ENCODE measurements at places on chromosomes 4 and X. TPM values are rescaled to one million over a fixed set of nuclear protein-coding genes. Genes with fewer than 3 reads are reported as not detected.
A peak's percentile ranks its signal among the peaks of the same experiment; 100 is the strongest.

DNA sequence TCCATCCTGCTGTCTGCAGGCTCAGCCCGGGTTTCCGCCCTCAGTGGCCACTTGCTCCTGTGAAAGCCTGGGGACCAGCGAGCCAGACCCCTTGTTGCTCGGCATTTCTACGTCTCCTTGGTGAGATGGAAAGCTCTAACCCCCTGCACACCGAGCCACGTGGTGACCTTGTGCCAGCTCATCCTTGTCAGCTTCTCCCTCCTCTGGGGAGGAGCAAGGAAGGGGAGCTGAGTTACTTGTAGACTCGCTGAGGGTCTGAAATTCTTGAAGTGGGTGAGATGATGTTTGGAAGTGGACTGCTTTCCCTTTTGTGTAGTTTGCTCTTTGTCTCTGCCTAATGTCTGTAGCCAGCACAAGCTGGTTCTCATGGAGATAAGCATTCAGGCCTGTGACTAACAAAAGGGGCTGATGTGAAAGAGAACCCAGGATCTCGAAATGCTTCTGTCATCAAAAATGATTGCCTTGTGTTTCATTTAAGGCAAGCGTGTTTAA is 29.3 kb downstream of the RGS12 start:
- no peak for DNase-seq
- H3K36me3 ChIP-seq = peaks cover 25% of the 10 kb centered on the region

- no peaks in the 10 kb centered on the region for H3K4me1 ChIP-seq
- DNase-seq = no peak
- peaks cover 6% of the 10 kb centered on the region for H3K27me3 ChIP-seq
- no peaks in the 10 kb centered on the region for H3K36me3 ChIP-seq
- no peak overlapping the region for H3K4me3 ChIP-seq
These were observed 63.3 kb downstream of the MOSPD2 start for GRCh38 chrX:14936561-14936960.

DNA sequence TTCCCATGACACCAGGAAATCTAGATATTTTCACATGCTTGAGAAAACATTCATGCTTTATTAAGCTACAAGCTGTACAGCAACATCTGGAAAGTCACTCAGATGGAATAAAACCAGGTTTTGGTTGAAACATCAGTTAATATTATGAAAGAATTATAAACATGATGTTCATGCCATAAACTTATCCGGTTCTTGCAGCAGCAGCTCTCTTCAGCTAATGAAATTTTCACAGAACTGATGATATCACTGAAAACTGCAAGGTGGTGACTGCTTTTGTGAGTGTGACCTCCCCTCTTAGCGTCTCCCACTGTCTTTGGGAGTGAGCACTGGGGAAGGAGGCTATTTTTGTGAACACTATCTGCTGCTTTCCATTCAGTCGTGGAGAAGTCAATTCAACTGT is 56.9 kb downstream of the ARHGAP10 start:
- DNase-seq = peak; percentile 96
- no peaks in the 10 kb centered on the region for H3K27me3 ChIP-seq

GRCh38 chr4:119207051-119207450 is 5.5 kb upstream of the USP53 start:
- no peaks in the 10 kb centered on the region for H3K27me3 ChIP-seq
- H3K27ac ChIP-seq = no peak overlapping the region
- no peak for DNase-seq
- H3K4me3 ChIP-seq = no peak overlapping the region
- no peaks in the 10 kb centered on the region for H3K36me3 ChIP-seq

DNA sequence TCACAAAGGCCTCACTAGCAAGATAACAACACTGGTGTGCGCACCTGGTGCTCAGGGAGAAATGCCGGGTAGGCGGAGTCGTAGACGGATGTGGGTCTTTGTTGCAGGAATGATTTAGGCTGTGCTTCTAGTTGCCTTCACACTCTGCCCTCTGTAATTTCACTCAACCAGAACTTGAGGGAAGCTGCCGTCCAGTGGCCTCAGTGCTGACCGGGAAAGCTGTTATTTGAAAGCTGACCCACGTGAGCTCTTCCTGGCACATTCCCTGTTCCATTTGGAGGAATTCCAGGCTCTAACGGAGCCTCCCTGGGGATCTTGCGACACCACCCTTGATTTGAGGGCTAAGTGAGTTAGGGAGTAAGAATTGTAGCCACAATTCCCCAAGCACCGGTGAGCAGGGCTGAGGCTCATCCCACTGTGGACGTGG is 15.9 kb downstream of the SH3TC1 start:
- peaks cover 12% of the 10 kb centered on the region for H3K4me1 ChIP-seq
- peaks cover 21% of the 10 kb centered on the region for H3K27me3 ChIP-seq
- H3K27ac ChIP-seq = no peak overlapping the region
- no peaks in the 10 kb centered on the region for H3K36me3 ChIP-seq
- DNase-seq = no peak
- H3K4me3 ChIP-seq = no peak overlapping the region

GRCh38 chr4:153468587-153468986 is 2.4 kb downstream of the TMEM131L start:
- H3K27me3 ChIP-seq = no peaks in the 10 kb centered on the region
- H3K4me3 ChIP-seq = peak overlapping the region; percentile 1
- DNase-seq = no peak
- peaks cover 18% of the 10 kb centered on the region for H3K4me1 ChIP-seq

DNA sequence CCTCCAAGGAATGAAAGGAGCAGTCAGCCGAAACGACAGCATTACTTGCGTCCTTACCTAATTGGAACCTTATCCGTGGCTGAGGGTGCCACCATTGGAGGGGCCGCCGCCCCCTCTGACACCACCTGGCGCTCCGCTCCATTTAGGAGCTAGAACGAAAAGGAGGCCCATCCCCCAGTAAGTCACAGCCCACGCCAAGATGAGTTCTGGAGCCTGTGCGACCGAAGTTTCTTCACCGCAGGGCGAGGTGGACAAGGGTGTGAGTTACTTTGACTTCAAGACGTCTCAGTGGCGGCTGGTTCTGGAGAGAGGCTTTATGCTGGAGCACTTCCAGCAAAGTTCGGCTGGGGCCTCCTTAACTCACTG is 729 bp upstream of the IRF2 start:
- DNase-seq = peak; percentile 75
- H3K4me3 ChIP-seq = peak overlapping the region; percentile 95
- no peaks in the 10 kb centered on the region for H3K27me3 ChIP-seq
- H3K27ac ChIP-seq = peak overlapping the region; percentile 98
- H3K4me1 ChIP-seq = peaks cover 20% of the 10 kb centered on the region

GRCh38 chr4:14428125-14428524 is 574.2 kb upstream of the CPEB2 start:
- H3K4me1 ChIP-seq = no peaks in the 10 kb centered on the region
- no peak overlapping the region for H3K4me3 ChIP-seq
- no peak overlapping the region for H3K27ac ChIP-seq
- no peak for DNase-seq

Gene SSX2
- total RNA-seq = not detected
